Tibial nerve (tissue), 4 donors: ENCODE measurements at places on chromosomes 2 and 18. TPM values are rescaled to one million over a fixed set of nuclear protein-coding genes. Genes with fewer than 3 reads are reported as not detected.
A peak's percentile ranks its signal among the peaks of the same experiment; 100 is the strongest.

The COL4A4 gene
- 0.90 TPM for total RNA-seq

The LINC00305 gene
- not detected for total RNA-seq

The CTAGE1 gene
- not detected for total RNA-seq

- H3K27me3 ChIP-seq = no peaks in the 10 kb centered on the region
- DNase-seq = no peak
- peak overlapping the region; percentile 54 for H3K27ac ChIP-seq
- H3K36me3 ChIP-seq = no peaks in the 10 kb centered on the region
Measured at GRCh38 chr2:77520641-77521547, 1.3 kb downstream of the LRRTM4 start.

DNA sequence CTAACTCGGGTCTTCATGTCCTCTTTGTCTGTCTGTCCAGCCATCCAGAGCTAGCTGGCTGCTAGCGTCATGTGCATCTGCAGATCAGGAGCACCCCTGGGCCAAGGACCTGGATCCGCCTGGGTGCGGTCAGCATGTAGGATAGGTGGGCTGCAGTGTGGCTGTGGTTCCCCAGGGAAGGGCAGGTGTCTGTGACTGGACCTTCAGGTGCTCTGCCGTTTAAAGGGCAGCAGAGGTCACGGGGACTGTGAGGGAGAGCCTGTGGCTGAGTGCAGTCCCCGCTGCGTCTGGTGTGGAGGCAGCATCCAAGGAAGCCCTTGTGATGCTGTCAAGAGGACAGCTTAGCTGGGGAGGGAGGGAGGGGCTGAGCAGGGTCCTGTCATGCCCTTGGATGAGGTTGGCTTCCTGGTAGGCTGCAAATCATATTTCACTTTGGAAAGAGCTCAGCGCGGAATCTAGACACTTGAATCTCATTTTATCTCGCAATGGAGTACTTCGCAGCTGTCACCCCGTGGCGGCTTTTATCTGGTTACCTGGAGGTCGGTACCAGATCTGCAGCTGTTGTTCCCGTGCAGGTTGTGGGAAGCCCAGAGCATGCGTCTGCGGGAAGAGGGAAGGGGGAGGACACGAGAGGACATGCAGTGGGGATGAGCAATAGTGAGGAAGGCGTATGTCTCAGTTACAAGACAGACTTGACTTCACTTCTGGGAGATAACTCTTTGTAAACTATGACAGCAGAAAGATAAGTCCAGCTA lies 5.9 kb upstream of the RALB start:
- peaks cover 14% of the 10 kb centered on the region for H3K27me3 ChIP-seq
- H3K27ac ChIP-seq = no peak overlapping the region
- no peak for DNase-seq
- peaks cover 10% of the 10 kb centered on the region for H3K4me1 ChIP-seq
- H3K4me3 ChIP-seq = no peak overlapping the region

DNA sequence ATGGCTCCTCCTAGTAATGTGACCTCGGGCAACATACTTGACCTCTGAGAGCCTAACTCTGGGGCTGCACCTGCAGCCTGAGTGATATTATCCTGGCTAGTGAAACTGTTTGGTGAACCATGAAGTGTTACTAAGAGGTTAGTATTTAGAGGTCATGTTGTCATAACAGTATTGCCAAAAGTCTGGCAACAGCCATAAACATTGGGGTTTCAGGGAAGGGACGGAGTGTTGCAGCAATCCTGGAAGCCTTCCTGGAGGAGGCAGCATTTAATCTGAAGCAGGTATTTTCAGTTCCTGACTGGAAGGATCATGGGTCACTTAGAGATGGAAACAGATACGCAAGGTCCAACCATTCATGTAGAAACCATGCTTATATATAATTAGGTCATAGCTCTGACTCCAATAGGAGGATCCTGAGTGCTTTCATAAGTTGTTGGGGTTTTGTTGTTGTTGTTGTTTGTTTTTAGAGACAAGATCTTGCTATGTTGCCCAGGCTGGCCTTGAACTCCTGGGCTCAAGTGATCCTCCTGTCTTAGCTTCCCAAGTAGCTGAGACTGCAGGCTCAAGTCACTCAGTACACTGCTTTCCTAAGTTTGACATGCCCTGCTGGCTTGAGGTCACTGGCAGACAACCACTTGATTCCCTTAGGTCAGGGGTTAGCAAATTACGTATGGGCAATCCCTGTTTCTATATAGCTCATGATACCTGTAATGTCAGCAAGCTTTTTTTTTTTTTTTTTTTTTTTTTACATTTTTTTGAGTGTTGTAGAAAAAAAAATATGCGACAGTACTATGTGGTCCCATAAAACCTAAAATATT lies 21.5 kb downstream of the GPR39 start:
- H3K27me3 ChIP-seq = no peaks in the 10 kb centered on the region
- H3K36me3 ChIP-seq = no peaks in the 10 kb centered on the region
- H3K4me1 ChIP-seq = no peaks in the 10 kb centered on the region
- H3K27ac ChIP-seq = no peak overlapping the region
- no peak overlapping the region for H3K4me3 ChIP-seq

GRCh38 chr18:28174181-28174905 lies 2.6 kb downstream of the CDH2 start:
- DNase-seq = no peak
- no peak overlapping the region for H3K27ac ChIP-seq
- no peak overlapping the region for H3K4me3 ChIP-seq
- no peaks in the 10 kb centered on the region for H3K36me3 ChIP-seq

GRCh38 chr2:199697469-199697868 lies 153.5 kb downstream of the FTCDNL1 start:
- H3K4me1 ChIP-seq = no peaks in the 10 kb centered on the region
- H3K27me3 ChIP-seq = no peaks in the 10 kb centered on the region
- no peak overlapping the region for H3K27ac ChIP-seq
- no peak overlapping the region for H3K4me3 ChIP-seq
- no peak for DNase-seq
- no peaks in the 10 kb centered on the region for H3K36me3 ChIP-seq

DNA sequence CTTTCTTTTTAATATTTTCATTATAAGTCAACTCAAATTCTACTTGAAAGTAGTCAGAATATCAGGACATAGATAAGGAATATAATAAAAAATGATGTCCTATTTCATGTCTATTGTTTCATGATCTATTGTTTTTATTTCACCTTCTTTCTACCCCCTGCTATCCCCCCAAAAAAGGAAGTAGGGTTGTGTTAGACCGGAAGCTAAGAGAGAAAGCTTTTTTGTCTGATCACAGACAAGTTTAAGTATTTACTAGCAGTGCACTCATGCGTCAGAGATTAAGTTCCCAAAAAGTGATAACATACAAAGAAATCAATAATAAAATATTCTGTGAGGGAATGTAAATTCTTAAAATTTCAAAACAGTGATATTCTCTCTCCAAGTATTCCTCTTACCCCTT lies 447.1 kb upstream of the CNTNAP5 start:
- no peak for DNase-seq
- H3K36me3 ChIP-seq = no peaks in the 10 kb centered on the region
- no peak overlapping the region for H3K27ac ChIP-seq
- H3K4me3 ChIP-seq = no peak overlapping the region
- H3K4me1 ChIP-seq = no peaks in the 10 kb centered on the region

- DNase-seq = peak; percentile 17
- H3K4me1 ChIP-seq = no peaks in the 10 kb centered on the region
- H3K4me3 ChIP-seq = no peak overlapping the region
- no peaks in the 10 kb centered on the region for H3K27me3 ChIP-seq
Measured at GRCh38 chr2:47237375-47238334, 82.5 kb upstream of the STPG4 start.

DNA sequence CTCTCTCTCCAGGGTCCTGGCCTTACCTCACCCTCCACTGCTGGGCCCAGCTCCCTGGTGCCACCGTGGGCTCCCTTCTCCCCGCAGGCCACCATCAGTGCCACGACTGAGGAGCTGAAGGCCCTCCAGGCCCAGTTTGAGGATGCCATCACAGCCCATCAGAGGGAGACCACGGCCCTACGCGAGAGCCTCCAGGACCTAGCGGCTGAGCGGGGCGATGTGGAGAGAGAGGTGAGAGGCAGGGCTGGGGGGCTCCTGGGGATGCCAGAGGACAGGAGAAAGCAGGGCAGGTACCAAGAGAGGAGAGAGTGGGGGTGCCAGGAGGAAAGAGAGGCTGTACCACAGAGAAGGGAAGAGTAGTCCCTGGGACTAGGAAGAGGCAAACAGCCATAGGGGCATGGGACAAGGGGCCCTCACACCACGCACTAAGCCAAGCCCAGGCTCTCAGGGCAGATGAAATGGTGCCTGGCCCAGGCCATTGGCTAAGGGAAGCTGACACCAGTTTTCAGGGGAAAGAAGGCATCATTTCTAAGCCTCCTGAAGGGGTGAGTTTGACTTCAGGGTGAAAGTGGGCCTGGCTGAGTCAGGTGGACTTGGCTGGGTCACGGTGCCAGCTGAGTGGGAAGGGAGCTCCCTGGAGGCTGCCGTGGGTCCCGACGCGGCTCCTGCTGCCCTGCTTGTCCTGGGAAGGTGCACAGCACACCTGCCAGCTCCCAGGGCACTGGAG lies 39.0 kb upstream of the SNED1 start:
- peak; percentile 3 for DNase-seq
- no peaks in the 10 kb centered on the region for H3K27me3 ChIP-seq
- no peak overlapping the region for H3K4me3 ChIP-seq
- peak overlapping the region; percentile 83 for H3K27ac ChIP-seq
- no peaks in the 10 kb centered on the region for H3K36me3 ChIP-seq
- H3K4me1 ChIP-seq = peaks cover 5% of the 10 kb centered on the region

DNA sequence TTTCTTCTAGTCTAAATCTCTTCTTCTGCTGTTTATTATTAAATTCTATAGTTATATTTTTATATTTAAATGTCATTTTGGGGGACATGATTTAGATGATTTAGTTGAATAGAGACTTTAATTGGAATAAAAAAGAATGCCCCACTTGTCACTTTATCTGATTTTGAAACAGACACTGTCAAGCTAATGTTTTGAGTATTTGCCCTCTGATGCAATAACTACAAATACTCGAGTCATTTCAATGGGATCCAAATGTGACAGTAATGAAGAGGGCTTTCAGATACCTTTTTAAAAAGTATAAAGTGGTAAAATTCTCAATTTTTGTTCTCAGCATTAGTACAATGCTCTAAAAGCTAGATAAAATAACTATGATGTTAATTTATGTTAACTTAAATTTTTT lies 257.3 kb upstream of the SESTD1 start:
- H3K36me3 ChIP-seq = no peaks in the 10 kb centered on the region
- DNase-seq = no peak
- H3K4me3 ChIP-seq = no peak overlapping the region
- H3K4me1 ChIP-seq = no peaks in the 10 kb centered on the region

DNA sequence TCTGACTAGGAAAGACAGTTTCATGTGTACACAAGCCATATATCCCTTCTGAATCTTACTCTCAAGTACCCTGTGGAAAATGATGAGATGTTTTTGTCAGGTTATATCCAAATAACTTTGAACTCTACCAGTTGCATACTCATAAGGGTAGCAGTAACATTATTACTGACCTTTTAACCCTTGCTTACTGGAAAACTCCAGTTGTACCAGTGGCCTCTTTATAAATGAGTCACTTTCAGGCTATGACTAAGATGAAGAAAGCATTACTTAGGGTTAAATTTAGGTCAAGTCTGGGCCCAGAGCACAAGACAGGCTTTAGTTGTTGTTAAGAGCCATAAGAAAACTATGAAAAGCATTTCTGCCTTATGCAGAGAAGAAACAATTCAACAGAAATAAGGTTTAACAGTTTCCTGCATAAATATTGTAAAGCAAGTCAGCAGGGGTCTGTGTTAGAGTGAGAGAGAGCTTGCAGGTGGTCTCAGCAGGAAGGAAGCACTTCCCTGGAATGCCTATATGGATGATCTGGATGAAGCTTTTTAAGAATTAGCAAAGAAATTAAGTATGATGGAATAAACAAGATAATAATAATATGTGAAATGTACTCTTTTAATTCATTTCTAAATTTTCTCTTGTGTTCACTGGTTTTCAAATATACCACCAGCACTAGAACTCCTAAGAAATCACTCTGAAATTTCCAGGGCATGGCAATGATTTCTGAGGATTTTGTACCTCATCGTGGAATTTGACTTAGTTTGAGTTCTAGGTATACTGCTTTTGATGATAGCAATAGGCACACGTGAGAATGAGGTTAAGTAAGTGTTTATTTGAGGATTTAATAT lies 126.6 kb downstream of the UBE2E3 start:
- H3K27me3 ChIP-seq = no peaks in the 10 kb centered on the region
- no peak for DNase-seq
- H3K27ac ChIP-seq = no peak overlapping the region
- H3K4me1 ChIP-seq = no peaks in the 10 kb centered on the region
- H3K4me3 ChIP-seq = no peak overlapping the region

DNA sequence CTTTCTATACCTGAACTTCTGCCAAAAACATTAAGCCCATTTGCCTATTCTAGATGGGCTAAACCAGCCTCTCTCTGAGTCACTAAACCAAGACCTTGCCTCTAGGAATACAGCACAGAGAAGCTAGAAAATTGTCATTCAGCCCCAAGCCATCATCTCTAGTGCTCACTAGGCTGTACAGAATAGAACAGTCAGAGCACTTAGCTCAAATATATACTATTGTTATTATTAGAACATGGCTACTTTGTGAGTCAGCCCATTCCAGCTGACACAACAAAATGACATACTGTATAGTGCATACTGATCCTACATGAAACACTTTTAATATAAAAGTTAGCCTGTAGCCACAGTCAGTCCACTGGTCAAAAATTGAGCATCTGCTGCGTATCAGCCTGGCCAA lies 418.8 kb downstream of the NRXN1 start:
- no peak for DNase-seq
- no peak overlapping the region for H3K4me3 ChIP-seq
- H3K27me3 ChIP-seq = no peaks in the 10 kb centered on the region

GRCh38 chr2:124024561-124025170 lies 421 bp upstream of the CNTNAP5 start:
- H3K27ac ChIP-seq = no peak overlapping the region
- H3K4me3 ChIP-seq = no peak overlapping the region
- H3K27me3 ChIP-seq = no peaks in the 10 kb centered on the region
- DNase-seq = no peak
- H3K4me1 ChIP-seq = no peaks in the 10 kb centered on the region

DNA sequence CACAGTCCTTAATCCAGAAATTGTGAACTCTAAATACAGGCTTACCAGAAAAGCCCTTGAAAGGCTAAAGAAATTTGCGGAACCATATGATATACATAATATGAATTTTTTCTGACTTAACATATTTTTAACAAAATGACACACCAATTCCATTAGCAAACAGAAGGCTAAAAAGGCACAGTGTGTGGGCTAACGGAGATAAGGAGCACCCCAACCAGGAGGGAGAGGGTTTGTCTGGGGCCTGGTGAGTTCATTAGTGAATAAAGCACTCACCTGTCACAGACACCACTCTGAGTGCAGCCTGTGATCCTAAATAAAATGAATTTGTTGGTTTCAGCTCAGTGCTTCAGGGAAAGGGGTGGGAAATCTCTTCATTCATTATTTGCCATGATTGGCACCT lies 2.7 kb upstream of the FECH start:
- DNase-seq = no peak
- no peak overlapping the region for H3K27ac ChIP-seq
- H3K4me1 ChIP-seq = peaks cover 22% of the 10 kb centered on the region
- no peaks in the 10 kb centered on the region for H3K27me3 ChIP-seq
- no peak overlapping the region for H3K4me3 ChIP-seq
- H3K36me3 ChIP-seq = no peaks in the 10 kb centered on the region

- H3K4me1 ChIP-seq = no peaks in the 10 kb centered on the region
- H3K27ac ChIP-seq = no peak overlapping the region
- no peak overlapping the region for H3K4me3 ChIP-seq
- H3K27me3 ChIP-seq = no peaks in the 10 kb centered on the region
- no peaks in the 10 kb centered on the region for H3K36me3 ChIP-seq
Measured at GRCh38 chr2:50042771-50043170, 888.5 kb upstream of the FSHR start.

GRCh38 chr2:10532638-10533101 lies 84.5 kb upstream of the ODC1 start:
- H3K4me1 ChIP-seq = no peaks in the 10 kb centered on the region
- no peaks in the 10 kb centered on the region for H3K36me3 ChIP-seq
- H3K27me3 ChIP-seq = no peaks in the 10 kb centered on the region
